ENCODE measurements at places on chromosomes 4 and X. TPM values are rescaled to one million over a fixed set of nuclear protein-coding genes. Genes with fewer than 3 reads are reported as not detected.

GRCh38 chr4:159273841-159274240, 171.0 kb downstream of the RAPGEF2 start:
- DNase-seq, result no peak

DNA sequence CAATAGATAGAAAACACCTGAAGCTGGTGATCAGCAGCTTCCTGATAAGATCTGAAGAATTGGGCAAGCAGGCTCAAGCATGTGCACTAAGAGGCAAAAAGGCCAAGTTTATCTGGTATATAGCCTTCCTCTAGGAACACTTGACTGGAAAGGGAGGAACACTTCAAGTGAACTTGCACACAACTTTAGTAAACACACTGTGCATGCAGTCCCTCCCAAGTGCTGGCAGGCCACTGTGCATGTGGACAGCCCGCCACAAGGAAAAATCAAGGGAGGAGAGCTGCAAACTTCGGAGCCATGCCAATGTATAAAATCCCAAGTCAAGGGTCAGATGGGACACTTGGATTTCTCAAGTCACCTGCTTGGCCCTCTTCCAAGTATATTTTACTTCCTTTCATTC, 645.8 kb upstream of the NDST4 start:
- DNase-seq, result no peak

- peak; percentile 69 for DNase-seq
These were observed 130.0 kb upstream of the LNX1 start for GRCh38 chr4:53721263-53721662.

GRCh38 chr4:141511055-141511454, 125.3 kb upstream of the IL15 start:
- DNase-seq, result no peak

DNA sequence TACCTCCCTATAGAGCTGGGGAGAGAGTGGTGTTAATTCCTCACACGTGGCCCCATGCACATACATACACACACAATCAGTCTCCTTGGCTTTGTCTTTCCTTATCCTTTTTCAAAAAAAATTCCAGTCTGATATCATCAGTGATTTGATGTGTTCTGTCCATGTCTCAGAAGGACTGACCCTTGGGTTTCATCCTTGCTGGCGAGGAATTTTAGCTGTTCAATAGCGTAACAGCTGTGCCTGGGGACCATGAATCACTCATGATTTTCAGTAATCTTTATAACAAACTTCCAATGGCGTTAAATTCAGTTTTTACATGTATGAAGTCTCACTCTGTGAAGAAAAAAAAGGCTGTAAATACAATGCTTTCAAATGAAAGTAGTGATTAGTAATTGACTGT, 204.6 kb downstream of the RBMX2 start:
- no peak for DNase-seq

GRCh38 chr4:20680736-20681135, 19.5 kb upstream of the PACRGL start:
- DNase-seq, result no peak

DNA sequence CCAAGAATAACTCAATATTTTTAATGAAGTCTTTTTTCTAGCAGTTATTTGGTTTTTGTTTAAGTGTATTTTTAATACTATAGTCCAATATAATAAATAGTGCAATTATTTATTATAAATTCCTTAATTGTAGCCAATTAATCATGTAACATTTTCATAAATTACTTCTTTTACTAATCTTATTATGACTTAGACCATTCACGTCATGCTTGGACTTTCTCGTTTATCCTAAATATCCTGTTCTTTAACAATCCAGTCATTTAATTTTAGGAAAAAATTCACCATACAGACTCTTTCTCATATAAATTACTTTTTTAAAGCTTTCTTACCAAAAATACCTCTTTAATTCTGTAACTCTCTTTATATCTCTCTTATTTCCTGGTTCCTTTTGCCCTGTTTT, 350.1 kb downstream of the AR start:
- DNase-seq, result peak; percentile 1

DNA sequence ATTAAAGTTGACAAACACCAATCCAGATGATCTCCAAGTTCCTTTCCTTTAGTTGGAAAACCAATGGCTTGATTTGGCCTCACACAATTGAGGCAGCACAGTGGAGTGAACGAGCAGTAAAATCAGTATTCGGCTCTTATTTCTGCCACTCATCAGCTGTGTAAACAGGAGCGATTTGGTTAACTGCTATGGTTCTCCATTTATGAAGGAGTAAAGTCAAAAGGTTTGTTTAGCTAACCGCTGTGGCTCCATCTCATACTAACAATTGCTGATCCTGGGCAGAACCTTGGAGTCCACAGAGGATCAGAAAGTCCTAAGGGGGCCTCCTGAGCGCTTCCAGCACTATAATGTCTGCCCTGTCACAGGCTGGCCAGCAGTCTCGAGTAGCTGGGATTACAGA, 54.5 kb upstream of the EXOC1L start:
- no peak for DNase-seq

DNA sequence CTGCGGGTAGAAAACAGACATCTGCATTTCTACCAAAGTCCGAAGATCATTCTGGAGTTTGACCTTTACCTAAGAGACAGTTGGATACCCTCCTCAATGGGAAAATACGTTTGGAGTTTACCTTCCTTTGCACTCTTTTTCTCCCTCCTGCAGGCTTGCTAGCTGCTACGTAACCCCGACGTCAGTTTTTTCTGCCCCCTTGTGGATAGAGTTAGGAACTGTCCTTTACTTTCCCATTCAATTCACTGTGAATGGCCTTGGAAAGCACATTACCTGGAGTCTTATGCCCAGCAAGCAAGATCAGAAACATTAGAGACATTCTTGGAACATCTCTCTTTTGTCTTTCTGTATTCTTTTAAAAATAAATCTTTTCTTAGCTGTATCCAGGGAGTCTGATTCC, 250.7 kb downstream of the NAP1L3 start:
- no peak for DNase-seq

- no peak for DNase-seq
These were observed 55.9 kb downstream of the UGT2A2 start for GRCh38 chr4:69583543-69583942.

GRCh38 chr4:101528526-101528925, 181.2 kb upstream of the PPP3CA start:
- no peak for DNase-seq

GRCh38 chrX:14932136-14932535, 58.9 kb downstream of the MOSPD2 start:
- DNase-seq, result no peak

- no peak for DNase-seq
These were observed 711.9 kb upstream of the ATOH1 start for GRCh38 chr4:93116624-93117023.

GRCh38 chr4:106809076-106809475, 227.0 kb downstream of the DKK2 start:
- peak; percentile 53 for DNase-seq

DNA sequence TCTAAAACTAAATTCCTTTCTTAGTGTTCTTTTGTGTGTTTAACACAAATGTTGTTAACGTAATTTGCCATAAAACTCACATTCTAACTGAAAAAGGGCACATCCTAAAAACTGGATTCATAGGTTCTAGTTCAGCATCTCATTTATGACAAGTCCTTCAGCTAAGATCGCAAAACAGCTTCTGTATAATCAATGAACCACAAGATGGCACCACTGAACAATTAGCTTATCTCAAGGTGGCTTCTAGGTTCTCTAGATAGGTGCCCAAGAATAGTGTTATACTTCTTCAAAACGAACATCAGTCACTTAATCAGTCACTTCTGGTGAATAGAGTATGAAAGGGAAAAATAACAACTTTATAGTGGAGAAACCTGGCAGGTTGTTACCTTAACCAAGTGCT, 54.3 kb downstream of the NRK start:
- DNase-seq, result peak; percentile 4

- no peak for DNase-seq
These were observed 135.9 kb downstream of the GATB start for GRCh38 chr4:151624626-151625565.

GRCh38 chrX:25344161-25344936, 328.6 kb upstream of the ARX start:
- DNase-seq, result no peak

DNA sequence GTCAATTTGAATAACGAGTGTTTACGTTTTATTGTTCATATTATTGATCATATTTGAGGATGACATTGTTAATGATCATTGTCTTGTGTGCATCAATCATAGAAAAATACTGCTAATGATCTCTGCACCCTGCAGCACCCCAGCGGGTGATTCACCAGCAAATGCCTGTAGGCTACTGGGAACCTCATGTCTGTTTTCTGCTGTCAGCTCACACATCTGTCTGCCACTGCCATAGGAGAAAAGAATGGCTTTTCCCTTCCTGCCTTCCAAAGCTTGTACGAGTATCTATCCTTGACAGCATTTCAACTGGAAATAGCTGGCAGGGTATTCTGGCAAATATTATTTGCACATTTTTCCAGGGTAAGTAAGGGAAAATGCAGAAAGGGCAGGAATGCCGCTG, 272.1 kb upstream of the TRAM1L1 start:
- DNase-seq, result no peak

GRCh38 chr4:173526027-173526482, 4.0 kb downstream of the HAND2 start:
- DNase-seq, result peak; percentile 70

GRCh38 chr4:168569931-168570276, 73.1 kb downstream of the PALLD start:
- no peak for DNase-seq

GRCh38 chrX:53704294-53704693, 17.8 kb upstream of the HUWE1 start:
- DNase-seq, result no peak

- DNase-seq, result no peak
These were observed 55.9 kb downstream of the SH3BGRL start for GRCh38 chrX:81257817-81258216.

GRCh38 chr4:4502694-4503311, 39.0 kb downstream of the STX18 start:
- DNase-seq, result peak; percentile 76

- DNase-seq, result peak; percentile 30
These were observed 59.1 kb upstream of the USP9X start for GRCh38 chrX:41025926-41026701.

- peak; percentile 1 for DNase-seq
These were observed 304.1 kb upstream of the TECRL start for GRCh38 chr4:64713256-64713840.

DNA sequence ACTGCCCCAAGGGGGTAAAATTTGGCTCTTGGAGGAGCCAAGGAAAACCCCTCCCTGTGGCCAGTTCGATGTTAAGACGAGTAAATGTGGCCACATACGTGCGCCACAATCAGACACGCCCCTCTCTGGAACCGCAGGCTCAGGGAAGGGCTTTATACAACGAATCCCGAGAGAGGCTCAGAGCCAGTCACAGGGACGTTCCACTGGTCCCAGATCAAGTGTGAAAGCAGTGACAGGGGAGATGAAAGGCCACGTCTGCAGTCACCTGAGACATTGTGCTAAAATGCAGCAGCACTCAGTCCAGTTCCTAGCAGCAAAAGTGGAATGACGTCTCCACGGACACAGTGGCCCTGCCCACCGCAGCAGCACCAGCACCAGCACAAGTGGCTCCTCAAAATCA, 68.0 kb downstream of the ACOX3 start:
- DNase-seq, result no peak

GRCh38 chr4:48141048-48141447, 7.0 kb upstream of the TXK start:
- DNase-seq, result peak; percentile 57

- no peak for DNase-seq
These were observed 1.3 kb downstream of the SPATA18 start for GRCh38 chr4:52052475-52052780.

DNA sequence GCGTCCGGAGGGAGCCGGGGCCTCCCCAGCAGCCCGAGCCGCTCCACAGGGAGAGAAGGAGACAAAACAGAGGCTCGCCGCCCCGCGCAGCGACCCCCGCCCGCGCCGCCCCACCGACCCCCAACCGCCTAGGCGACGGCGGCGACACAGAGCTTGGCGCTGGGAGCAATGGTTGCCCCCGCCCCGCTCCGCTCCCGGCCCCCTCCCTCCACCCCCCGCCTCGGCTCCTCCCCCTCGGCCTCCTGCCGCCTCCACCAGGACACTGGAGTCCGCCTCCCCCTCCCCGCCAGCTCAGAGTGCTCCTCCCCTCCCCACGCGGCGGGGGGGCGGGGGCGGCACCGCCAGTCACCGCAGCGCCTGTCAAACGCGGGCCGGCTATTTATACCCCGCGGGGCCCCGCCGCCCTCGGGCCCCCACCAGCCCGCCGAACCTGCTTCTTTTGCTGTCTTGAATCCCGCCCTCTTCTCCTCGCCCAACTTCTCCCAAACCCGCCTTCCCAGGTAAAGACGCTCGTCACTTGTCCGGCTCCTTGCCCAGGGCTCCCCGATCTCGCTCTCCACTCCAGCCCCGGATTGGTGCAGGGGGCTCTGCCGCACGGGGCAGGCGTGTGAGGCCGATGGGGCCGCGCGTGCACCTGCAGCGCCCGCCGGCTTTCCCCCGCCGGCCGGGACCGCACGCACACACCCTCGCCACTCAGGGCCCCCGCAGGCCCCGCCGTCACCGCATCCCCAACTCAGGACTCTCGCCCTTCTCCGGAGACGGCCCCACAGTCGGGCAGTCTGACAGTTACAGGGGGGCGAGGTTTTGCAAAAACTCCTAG, at the start of gene ELF2:
Gene ELF2, minus strand, starts transcription at position 170 of the 820 bp plus-strand sequence. CDS start 39,517 bp downstream, outside the sequence.
- peak; percentile 92 for DNase-seq

- no peak for DNase-seq
These were observed 16.8 kb downstream of the CAMK2D start for GRCh38 chr4:113744667-113745240.

GRCh38 chr4:40253906-40254305, 57.1 kb downstream of the RHOH start:
- DNase-seq, result peak; percentile 33

DNA sequence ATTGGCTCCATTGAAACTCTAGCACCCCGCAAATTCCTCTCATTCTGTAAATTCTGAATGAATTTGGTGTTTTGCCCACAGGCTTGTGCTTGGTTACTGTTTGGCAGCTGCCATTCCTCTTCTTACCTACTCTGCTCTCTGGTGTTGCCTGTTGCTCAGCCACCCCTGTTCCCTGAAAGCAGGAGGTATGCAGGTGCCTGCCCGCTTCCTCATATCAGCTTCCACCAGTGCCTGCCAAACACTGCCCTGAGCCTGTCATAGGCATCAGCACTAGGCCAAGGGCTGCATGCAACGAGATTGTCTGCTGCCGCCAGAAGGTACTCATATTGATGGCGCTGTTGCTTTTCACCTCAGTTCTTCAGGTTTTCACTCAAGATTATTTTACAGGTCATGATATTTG, 978.1 kb downstream of the C4orf33 start:
- DNase-seq, result no peak

DNA sequence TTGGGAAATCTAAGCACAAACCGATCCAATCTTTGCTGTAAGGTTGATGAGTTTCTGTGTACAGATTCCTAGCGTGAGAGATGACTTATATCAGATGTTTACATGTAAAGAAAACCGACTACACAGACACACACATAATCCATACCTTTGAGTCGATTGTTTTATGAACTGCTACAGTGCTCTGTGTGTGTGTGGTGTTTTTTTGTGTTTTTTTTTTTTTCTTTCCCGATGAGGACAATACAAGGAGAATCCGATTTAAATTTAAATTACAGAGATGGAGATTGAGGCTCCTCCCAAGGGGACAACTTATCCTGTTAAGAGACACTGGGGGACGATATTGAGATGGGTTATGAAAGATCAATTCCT, 461 bp upstream of the SLC9A6 start:
- peak; percentile 33 for DNase-seq

The CYTL1 gene
- total RNA-seq, result 1.3 TPM

The ZNF711 gene
- 0.86 TPM for total RNA-seq

The GPC3 gene
- 0.32 TPM for total RNA-seq

The JADE1 gene
- total RNA-seq, result 38.4 TPM

The MMAA gene
- 4.3 TPM for total RNA-seq

The SH3RF1 gene
- total RNA-seq, result 29.3 TPM

The MAGEA2 gene
- not detected for total RNA-seq

The ARAF gene
- total RNA-seq, result 17.4 TPM

The CYP2U1 gene
- total RNA-seq, result 19.0 TPM

The RBPJ gene
- total RNA-seq, result 58.7 TPM

The GLA gene
- 31.2 TPM for total RNA-seq

The SSX3 gene
- not detected for total RNA-seq

All from fibroblast of villous mesenchyme (primary cell).